ENCODE measurements at places on chromosomes 3 and 15. TPM values are rescaled to one million over a fixed set of nuclear protein-coding genes. Genes with fewer than 3 reads are reported as not detected.

DNA sequence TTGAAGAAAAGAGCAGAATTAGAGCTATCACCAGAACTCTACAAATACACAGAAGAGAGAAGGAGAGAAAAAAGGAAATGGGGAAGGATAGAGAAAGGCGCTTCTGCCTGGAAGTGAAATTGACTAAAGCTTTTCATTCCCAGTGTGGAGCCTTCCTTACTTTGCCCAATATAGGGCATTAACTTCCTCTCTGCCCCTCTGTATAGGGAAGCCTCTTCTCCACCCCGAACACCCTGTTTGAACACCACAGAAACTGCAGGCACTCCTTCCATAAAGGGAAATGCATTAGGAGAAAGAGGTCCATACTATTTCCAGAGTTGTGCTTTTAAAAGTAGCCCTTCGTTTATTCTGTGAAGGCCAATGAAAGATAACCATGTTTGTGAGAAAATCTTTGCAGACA, 248.5 kb downstream of the RAP2B start:
- no peak for DNase-seq

DNA sequence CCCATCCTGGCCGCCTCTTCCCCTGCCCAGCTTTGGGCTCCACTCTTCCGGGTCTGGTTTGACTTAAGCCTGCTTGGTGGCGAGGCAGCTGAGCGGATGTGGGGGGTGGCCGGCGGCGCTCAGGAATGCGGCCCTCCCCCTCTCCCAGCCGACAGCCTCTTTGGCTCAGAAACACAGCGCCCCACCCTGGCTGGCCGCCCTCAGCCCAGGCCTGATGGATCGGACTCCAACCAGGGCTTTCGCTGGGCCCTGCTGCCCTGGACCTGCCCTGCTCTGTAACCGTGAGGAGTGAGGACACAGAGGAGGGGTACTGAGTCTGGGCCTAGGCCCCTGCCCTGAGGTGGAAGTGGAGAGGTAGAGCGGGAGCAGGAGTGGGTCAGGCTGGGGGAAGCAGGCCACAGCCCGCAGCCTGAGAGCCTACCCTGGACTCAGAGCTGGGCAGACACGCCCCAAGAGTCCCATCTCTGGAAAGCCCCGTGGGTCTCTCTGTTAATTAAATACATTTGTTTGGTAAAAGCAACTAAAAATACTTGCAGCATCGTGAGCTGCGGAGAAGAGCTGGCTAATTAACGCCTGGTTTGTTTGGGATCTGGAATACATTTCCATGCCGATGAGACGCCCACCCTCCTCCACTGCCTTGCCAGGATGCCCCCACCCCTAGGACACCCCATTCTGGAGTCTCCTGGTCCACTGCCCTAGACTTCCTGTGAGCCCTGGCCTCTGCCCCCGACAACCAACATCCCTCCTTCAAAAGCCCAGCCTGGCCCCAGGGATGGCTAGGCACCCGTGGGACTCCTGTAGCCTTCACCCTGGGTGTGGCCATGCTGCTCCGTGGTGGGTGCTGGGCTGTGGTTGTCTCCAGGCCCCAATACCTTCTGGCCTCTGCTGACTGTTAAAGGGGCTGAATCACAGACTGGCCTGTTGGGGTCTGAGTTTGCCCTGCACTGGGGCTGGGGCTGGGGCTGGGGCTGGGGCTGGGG, 19.6 kb downstream of the PLXNA1 start:
- no peak for DNase-seq

GRCh38 chr3:61772456-61772855, 211.1 kb downstream of the PTPRG start:
- no peak for DNase-seq

- DNase-seq, result no peak
Observed at GRCh38 chr3:46469680-46470357, 5.1 kb upstream of the LTF start.

Gene SLC24A5
- total RNA-seq, result not detected

DNA sequence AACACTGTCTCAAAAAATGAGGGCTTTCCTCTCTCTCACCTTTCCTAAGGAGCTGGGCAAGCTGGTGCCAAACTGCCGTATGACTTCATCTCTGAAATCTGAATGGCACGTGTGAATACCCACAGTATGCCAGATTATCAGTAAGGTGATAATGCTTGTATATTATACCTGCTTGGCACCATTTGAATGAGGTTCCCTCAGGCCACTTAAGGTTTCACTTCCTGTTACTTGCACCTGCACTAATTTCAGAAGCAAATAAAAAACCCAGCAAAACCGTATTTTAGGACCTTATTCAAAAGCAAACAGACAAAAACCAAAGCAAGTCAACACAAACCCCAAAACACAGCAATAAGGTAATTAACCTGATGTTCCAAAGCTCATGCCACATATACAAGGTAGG, 19.7 kb downstream of the FOXP1 start:
- DNase-seq, result peak; percentile 86

DNA sequence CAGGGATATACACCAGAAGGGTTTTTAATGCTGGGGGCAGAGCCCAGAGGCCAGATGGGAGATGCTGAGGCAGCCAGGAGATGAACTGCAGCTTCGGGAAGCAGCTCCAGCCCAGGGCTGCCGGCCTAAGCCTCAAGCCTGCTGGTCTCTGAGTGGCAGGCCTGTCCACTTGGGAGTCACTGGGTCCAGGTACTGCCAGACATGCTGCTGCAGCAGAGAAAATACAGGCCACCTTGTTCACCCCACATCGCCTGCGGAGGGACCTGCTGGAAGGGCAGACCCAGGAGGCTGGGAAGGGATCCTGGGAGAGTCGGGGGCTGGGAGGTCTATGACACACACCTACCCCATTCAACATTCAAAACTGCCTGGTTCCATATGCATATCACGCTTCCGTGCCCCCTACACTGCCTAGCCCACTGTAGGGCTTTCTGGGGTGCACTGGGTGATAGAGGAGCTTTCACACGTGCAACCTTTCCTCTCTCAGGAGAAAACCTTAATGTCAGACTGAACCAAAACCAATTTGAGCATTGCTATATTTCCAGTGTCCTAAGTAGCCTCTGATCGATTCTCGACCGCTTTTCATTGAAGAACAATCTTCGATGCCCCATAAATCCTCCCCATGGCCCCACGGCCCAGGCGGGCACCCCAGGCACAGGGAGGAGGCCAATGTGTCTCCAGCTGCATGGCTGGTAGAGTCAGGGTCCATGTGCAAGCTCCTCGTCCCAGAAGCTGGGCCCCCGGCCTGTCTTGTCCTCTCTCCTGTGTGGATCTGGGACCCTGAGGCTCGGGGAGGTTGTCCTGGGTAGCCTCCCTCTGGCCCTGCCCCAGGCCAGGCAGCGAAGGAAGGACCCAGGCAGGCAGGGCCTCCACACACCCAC, 147.4 kb downstream of the ATP10A start:
- no peak for DNase-seq

DNA sequence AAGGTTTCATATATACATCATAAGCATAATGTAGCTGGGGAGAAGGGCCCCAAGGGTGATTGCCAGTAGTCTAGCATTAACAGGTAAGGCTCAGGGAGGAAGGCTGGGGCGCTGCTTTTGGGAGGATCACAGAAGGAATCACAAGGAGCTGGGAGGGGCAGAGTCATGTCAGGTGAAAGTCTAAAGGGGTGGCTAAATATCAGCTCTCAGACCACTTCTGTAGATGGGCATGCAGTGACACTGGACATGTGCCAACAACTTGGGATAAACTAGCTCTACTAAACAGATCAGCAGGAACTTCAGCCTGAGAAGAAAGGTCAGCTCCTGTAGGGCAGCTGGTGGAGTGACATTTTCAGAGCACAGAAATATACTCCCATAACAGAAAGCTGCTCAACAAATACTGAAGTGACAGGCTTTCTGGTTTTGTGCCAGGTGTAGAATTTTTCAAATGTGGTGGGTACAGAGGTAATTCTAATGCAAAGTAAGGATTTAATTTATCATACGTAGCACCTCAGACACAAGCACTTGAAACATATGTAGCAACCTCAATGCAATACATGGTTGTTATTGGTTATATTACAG, 79.4 kb downstream of the PEX5L start:
- DNase-seq, result no peak

Gene PXYLP1
- 5.4 TPM for total RNA-seq

Gene COL8A1
- total RNA-seq, result 0.12 TPM

DNA sequence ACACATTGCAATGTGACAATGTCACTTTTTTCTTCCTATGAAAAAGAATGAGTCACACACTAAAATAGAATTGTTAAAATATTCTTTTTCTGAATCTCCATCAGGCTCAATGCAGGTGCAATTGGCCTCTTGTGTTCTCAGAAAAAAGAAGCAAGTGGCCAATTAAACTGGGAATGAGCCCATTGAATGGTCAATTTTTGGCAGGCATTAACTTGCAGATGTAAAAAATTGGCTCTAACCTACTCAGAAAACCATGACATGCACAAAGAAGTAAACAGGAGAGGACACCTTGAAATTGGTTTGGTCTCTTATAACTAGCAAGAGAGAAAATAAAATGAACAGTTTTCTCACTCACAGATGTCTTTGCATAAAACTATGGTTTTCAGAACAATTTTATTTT, 820.8 kb downstream of the TBL1XR1 start:
- DNase-seq, result no peak

Measured in B cell (primary cell).